ENCODE measurements at places on chromosomes 3 and 15. TPM values are rescaled to one million over a fixed set of nuclear protein-coding genes. Genes with fewer than 3 reads are reported as not detected.

The IL12A gene
- total RNA-seq, result 0.67 TPM

The UROC1 gene
- total RNA-seq, result not detected

The KLHL40 gene
- total RNA-seq, result not detected

The CYP1A2 gene
- not detected for total RNA-seq

The SEMA7A gene
- 41.4 TPM for total RNA-seq

The DNAJC17 gene
- 55.6 TPM for total RNA-seq

The MYO5C gene
- total RNA-seq, result 22.9 TPM

The CNTN3 gene
- total RNA-seq, result 0.62 TPM

The DZIP3 gene
- 16.0 TPM for total RNA-seq

The CCR9 gene
- total RNA-seq, result not detected

The CIB2 gene
- 16.4 TPM for total RNA-seq

The PCBP4 gene
- 60.6 TPM for total RNA-seq

The C3orf20 gene
- total RNA-seq, result 0.13 TPM

The TRIP4 gene
- 46.1 TPM for total RNA-seq

The SLC28A1 gene
- total RNA-seq, result not detected

The FGF12 gene
- total RNA-seq, result 19.1 TPM

The XCR1 gene
- not detected for total RNA-seq

The EXOSC7 gene
- 33.2 TPM for total RNA-seq

The MRPL47 gene
- total RNA-seq, result 39.0 TPM

The C3orf49 gene
- not detected for total RNA-seq

The MITF gene
- total RNA-seq, result 1.7 TPM

The GPR156 gene
- total RNA-seq, result 0.21 TPM

The KCTD6 gene
- total RNA-seq, result 11.9 TPM

The C3orf18 gene
- total RNA-seq, result 4.0 TPM

The CFAP100 gene
- not detected for total RNA-seq

The UNC13C gene
- total RNA-seq, result 0.08 TPM

The SSUH2 gene
- total RNA-seq, result 0.21 TPM

The TMIE gene
- 0.23 TPM for total RNA-seq

The ZPLD1 gene
- not detected for total RNA-seq

The MRPS11 gene
- 42.9 TPM for total RNA-seq

The MLF1 gene
- 59.8 TPM for total RNA-seq

The ETFA gene
- 103 TPM for total RNA-seq

The RASGRF1 gene
- total RNA-seq, result not detected

The LRRC15 gene
- not detected for total RNA-seq

The ZIC4 gene
- 2.2 TPM for total RNA-seq

The C3orf52 gene
- 8.3 TPM for total RNA-seq

The AGBL1 gene
- total RNA-seq, result 0.03 TPM

The INSYN1 gene
- total RNA-seq, result 4.8 TPM

The SLC12A8 gene
- total RNA-seq, result 0.54 TPM

The KIF15 gene
- total RNA-seq, result 6.0 TPM

The CPLX3 gene
- total RNA-seq, result not detected

The IGSF10 gene
- 4.1 TPM for total RNA-seq

The DISP2 gene
- 3.6 TPM for total RNA-seq
